Thoracic aorta endothelial cell (primary cell): ENCODE measurements at places on chromosomes 11 and 22. TPM values are rescaled to one million over a fixed set of nuclear protein-coding genes. Genes with fewer than 3 reads are reported as not detected.

The SUSD2 gene
- total RNA-seq = 0.13 and 0.14 TPM in 2 replicates

The C22orf42 gene
- not detected in 2 replicates for total RNA-seq

The SNX32 gene
- 0.13 and 0.86 TPM in 2 replicates for total RNA-seq

The FAM181B gene
- under 0.01 TPM in 2 replicates for total RNA-seq

The IZUMO1R gene
- not detected in 2 replicates for total RNA-seq

The IL18 gene
- total RNA-seq = 0.80 and 1.4 TPM in 2 replicates

The LMO2 gene
- 23.0 and 37.8 TPM in 2 replicates for total RNA-seq

The HTATIP2 gene
- 60.7 and 74.2 TPM in 2 replicates for total RNA-seq

The SMDT1 gene
- total RNA-seq = 7.0 and 11.7 TPM in 2 replicates

The BAIAP2L2 gene
- 0.22 and 0.40 TPM in 2 replicates for total RNA-seq

The PRG3 gene
- not detected in 2 replicates for total RNA-seq

The PGA4 gene
- not detected in 2 replicates for total RNA-seq

The VSIG10L2 gene
- not detected in 2 replicates for total RNA-seq

The PRODH gene
- 0.07 TPM in 1 of 2 replicates, not detected in the other for total RNA-seq

The C11orf21 gene
- not detected in 2 replicates for total RNA-seq

The IFITM2 gene
- 72.5 and 210 TPM in 2 replicates for total RNA-seq

The OR52B6 gene
- total RNA-seq = not detected in 2 replicates

The PDGFD gene
- total RNA-seq = 11.8 and 12.2 TPM in 2 replicates

The SLC17A6 gene
- total RNA-seq = not detected in 2 replicates

The ACRV1 gene
- not detected in 2 replicates for total RNA-seq

The F2 gene
- total RNA-seq = not detected in 2 replicates

The SIK2 gene
- 9.0 and 10.4 TPM in 2 replicates for total RNA-seq

The SCGB1C1 gene
- total RNA-seq = not detected in 2 replicates
